ENCODE measurements at places on chromosomes 13 and 19.

GRCh38 chr19:17125728-17126677 lies 50.4 kb downstream of the MYO9B start:
- no peak for DNase-seq

DNA sequence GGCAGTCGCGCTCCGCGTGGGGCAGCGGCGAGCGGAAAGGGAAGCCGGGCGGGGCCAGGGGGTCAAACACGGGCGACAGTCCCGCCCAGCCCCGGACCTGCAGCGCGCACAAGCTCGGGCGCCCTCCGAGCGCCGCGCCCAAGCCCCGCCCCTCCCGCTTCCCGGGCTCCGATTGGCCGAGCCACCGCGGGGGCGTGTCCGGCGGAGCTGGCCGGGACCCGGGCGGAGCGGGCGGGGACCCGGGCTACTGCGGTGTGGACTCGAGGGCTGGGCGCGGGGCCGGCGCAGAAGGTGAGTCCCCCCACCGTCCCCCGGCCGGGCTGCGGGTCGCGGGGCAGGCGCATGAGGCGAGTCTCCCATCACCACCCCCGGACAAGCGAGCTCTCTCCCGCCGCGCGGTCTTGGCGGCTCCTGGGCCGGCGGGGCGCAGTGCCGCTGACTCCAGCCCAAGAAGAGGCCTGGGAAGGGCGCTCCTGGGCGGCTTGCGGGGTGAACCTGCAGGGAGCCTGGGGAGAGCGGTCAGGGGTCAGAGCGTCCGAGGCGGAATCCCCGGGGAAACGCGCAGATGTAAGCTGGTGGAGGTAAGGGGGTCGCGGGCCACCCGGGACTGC lies at the start of gene PLEKHF1:
TSS of gene PLEKHF1 (plus strand) at position 247 of the 611 bp plus-strand sequence. CDS start 8,379 bp downstream, outside the sequence.
- no peak for DNase-seq

DNA sequence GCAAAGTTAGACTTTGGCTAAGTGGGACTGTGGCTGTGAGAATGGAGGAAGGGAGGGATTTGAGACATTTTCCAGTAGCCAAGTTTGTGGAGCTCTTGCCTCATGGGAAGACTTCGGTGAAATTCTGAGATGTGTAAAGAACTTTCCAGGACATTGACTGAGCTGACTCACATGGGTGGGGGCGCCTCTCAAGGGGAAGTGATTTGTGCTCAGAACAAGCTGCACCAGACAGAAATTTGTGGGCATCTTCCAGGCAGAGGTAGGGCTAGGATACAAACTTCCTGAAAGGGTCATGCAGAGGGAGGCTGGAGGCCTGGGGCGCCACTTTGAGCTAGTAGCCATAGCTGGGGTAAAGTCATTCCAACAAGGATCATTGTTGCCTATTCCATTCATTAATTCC lies 9.8 kb upstream of the SIGLEC10 start:
- no peak for DNase-seq

DNA sequence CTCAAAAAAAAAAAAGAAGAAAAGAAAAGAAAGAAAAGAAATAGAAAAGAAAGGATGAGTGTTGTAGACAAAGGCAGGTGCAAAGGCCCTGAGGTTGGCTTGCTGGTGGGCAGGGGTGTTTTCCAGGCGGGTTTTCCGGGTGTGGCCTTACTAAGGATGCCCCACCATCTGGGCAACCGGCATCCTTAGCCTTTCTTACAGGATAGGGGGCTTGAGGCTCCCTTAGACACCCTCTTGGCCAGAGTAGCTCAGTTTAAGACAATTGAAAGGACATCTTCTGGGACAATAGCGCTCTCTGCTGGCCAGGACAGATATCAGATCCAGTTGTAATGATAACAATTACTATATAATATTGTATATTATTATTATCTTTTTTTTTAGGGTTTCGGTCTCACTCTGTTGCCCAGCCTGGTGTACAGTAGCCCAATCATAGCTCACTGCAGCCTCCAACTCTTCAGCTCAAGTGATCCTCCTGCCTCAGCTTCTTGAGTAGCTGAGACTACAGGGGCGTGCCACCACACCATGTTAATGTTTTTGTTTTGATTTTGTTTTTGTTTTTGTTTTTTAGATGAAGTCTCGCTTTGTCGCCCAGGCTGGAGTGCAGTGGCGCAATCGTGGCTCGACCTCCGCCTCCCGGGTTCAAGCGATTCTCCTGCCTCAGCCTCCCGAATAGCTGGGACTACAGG lies 1.4 kb upstream of the QTRT1 start:
- no peak for DNase-seq

- DNase-seq, result no peak
Observed at GRCh38 chr19:5988517-5989387, 10.8 kb upstream of the RANBP3 start.

DNA sequence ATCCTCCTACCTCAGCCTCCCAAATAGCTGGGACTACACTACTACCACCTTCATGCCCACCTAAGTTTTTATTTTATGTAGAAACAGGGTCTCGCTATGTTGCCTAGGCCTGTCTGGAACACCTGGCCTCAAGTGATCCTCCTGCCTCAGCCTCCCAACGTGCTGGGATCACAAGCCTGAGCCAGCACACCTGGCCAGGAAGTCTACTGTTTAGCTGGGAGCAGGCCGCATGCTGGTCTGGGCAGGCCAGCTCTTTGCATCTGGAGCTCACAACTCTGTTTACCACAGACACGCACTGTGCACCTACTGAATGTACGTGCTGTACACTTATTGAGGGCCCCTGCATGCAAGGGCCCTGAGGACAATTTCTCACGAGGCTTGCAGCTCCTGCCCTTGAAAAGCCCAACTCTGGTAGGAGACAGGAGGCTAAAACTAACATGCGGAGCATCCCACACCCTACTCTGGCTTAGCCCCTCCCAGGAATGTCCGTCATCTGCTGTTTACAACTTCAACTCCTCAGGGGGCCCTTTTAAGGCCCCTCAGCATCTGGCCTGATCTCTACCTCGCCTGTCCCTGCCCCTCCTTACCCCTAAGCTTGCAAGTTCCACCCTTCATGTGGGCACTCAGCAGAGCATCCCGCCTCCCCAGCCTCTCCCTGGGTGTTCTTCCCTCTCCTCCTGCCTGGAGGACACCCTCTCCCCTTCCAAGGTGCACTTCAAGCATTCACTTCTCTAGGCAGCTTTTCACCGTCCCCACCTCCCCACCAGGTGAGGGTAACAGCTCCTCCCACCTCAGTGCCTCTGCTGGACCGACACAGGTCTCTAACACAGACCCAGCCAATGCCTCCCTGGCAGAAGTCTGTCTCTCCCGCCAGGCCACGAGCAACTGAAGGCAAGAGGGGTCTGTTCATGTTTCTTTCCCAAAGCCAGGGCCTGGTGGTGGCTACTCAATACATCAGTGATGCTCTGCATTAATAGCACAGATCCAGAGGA lies 114.2 kb upstream of the UQCRFS1 start:
- no peak for DNase-seq

GRCh38 chr13:65336087-65336749 lies 1893.9 kb downstream of the PCDH9 start:
- no peak for DNase-seq

DNA sequence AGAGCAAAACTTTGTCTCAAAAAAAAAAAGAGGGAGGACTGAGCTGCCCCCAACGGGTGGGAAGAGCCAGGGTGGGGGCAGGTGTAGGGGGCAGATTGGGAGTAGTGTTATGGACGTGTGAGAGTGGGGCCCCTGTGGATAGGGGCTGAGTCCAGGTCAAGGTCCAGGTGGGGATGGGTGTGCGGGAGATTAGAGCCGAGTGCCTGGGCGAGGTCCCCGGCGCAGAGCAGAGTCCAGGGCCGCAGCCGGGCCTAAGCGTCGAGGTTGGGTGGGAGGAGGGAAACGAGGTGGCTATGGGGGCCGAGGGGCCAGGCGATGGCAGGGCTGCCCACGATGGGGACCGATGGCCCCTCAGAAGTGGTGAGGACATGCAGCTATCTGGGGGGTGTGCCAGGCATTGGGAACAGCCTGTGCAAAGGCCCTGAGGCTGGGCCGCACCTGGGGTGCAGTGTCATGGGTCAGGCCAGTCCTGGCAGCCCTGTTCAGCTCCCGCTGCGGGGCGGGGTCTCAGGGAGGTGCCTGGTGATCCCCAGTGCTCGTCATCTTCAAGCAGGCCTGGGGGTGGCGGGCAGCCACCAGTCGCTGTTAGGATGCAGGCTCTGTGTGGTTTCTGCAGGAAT lies 12.3 kb upstream of the MISP start:
- no peak for DNase-seq

- DNase-seq, result no peak
Observed at GRCh38 chr13:27403203-27403678, 21.2 kb upstream of the GTF3A start.

DNA sequence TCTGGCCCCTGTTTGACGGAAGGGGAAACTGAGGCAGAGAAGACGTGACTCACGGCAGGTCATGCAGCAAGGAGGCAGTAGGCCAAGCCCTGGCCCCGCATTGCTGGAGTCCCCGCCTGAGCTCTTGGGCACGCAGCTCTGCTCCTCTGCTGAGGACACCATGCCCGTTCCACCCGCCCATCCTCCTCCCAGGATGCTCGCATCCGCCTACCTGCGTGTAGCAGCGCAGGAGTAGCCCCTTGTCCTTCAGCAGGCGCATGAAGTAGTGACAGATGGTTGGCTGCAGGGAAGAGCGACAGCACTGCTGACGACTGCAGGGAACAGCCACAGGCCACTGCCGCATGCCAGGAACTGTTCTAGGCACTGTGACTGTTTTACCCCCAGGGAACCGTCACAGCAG lies 10.5 kb downstream of the SIRT2 start:
- no peak for DNase-seq

GRCh38 chr13:92739306-92739818 lies 487.2 kb upstream of the GPC6 start:
- no peak for DNase-seq

DNA sequence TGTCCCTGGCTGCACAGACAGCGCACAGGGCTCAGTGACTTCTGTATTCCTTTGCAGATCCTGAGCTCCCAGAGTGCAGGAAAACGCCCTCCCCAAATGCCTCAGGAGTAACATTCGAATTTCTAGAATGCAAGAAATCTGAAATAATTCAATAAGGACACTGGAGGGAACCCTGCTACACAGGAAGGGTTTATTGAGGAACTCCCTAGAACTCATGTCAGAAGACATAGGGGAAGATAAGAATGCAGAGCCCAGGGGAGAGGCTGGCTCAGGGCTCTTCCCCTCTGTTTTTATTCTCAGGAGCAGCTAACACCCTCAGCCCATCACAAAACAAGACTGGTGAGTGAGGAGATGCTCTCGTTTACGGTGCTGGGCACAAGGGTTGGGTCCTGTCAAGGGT lies 6.8 kb downstream of the LILRA1 start:
- no peak for DNase-seq

DNA sequence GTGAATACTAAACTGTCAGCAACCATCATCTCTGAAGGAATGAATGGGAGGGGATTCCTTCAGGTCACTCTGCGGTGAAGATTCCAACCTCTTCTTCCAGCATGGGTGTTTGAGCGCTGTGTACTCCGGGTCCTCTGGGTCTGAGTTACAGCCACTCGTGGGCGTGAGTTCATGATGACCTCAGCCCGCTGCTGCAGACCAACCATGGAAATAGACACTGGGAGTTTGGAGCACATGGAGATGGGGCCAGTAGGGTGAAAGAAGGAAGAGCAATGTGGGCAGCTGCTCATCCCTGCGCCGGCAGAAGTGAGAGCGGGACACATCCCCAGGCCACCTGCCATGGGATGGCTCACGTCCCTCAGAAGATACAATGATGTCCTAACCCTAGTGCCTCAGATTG lies 16.8 kb upstream of the RAB20 start:
- DNase-seq, result no peak

DNA sequence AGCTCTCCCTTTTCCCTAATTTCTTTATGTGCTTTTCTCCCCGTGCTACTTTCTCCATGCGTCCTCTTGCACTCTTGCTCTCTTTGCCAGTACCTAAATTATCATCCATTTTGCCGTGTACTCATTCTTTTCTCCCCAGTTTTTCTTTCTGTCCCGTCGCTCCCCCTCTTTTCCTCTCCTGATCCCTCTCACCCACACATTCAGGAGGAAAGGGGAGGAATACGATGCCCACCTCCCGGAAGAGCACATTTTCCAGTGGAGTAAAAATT lies 821 bp downstream of the ZNF616 start:
- DNase-seq, result no peak

GRCh38 chr13:110347535-110348308 lies 40.6 kb downstream of the COL4A2 start:
- DNase-seq, result no peak

DNA sequence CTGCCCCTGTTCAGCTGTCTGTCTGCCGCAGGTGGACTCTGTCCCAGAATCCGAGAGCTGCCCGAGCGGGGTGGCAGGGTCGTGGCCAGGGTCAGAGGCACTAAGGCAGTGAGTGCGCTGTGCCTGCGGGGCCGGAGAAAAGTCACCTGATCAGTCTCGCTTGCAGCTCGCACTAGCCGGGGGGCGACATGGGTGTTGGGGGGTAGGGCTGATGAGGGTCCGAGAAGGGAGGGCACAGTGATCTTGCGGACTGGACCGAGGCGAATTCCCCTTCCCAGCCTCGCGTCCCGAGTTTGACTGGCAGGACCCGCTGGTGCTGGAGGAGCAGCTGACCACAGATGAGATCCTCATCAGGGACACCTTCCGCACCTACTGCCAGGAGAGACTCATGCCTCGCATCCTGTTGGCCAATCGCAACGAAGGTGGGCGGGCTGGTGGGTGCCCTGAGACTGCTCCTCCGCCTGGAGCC lies 627 bp downstream of the GCDH start:
- no peak for DNase-seq

- DNase-seq, result no peak
Observed at GRCh38 chr19:18743784-18744418, 47.2 kb downstream of the COMP start.

DNA sequence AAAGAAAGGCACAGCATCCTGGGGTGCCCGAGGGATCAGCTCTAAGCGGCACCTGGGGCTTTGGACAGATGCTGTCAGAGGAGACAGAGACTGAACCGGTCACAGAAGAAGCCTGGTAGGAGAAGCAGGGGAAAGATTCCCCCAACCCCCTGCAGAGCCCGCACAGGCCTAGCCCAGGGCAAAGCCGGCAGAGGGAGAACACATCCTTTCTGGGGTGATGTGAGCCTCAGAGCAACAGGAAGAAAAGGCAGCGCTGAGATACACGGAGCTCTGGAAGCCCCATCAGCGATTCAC lies 101.2 kb downstream of the CRYL1 start:
- no peak for DNase-seq

- no peak for DNase-seq
Observed at GRCh38 chr13:75876142-75877050, 240.3 kb downstream of the LMO7 start.

DNA sequence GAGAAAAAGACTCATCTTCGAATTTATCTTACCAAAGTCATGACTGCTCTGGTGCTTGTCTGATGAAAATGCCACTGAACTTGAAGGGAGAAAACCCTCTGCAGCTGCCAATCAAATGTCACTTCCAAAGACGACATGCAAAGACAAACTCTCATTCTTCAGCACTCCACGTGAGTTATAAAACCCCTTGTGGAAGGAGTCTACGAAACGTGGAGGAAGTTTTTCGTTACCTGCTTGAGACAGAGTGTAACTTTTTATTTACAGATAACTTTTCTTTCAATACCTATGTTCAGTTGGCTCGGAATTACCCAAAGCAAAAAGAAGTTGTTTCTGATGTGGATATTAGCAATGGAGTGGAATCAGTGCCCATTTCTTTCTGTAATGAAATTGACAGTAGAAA lies 19.2 kb upstream of the PHF11 start:
- no peak for DNase-seq

- no peak for DNase-seq
Observed at GRCh38 chr13:27505792-27506191, 55.4 kb upstream of the MTIF3 start.
